CD4-positive, alpha-beta T cell (primary cell): ENCODE measurements at places on chromosomes 6 and 20. TPM values are rescaled to one million over a fixed set of nuclear protein-coding genes. Genes with fewer than 3 reads are reported as not detected.

DNA sequence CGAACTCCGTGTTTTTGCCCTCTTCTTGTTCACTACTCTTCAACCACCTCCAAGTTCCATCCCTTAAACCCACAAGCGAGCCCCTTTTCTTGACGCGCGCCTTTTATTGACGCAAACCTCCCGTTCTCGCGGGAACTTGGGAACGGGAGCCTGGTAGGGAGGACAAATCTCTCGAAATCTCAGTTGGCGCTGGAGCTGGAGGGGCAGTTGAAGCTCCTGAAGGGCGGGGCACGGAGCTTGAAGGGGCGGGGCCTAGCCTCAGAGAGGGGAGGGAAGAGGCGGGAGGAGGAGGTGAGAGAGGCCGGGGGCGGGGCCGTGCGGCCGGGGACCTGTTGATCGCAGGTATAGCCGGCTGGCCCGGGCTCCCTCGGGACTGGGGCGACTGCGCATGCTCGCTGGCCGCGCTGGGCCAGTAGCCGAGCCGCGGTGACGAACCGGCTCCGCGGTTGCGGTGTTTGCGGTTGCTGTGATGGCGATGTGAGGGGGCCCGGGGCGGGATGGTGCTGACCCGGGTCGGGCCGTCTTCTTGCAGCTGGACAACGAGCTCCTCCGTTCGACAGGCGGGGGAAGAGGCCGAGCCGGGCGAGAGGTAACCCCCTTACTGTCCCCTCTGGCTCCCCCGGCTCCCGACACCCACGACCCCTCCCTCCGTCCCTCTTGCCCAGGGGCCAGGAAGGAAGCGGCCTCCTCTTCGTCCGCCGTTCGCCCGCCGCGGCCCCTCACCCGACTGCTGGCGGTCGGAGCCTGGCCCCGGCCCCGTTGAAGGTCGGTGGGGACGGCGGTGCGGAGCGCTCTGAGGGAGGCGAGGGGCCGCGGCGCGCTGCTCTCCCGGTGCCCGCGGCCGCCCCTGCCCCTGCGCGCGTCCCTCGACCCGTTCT is at the start of gene FAM135A:
FAM135A (plus strand) TSS at position 395 of the 878 bp plus-strand sequence. CDS start 14,835 bp downstream, outside the sequence.
- DNase-seq: peak; percentile 96
- peak within 1 kb of the TSS; percentile 31 for H3K27ac ChIP-seq
- H3K36me3 ChIP-seq: no peaks in the 10 kb centered on the region
- no peaks in the 10 kb centered on the region for H3K27me3 ChIP-seq
- peak within 1 kb of the TSS; percentile 65 for H3K4me3 ChIP-seq
- peaks cover 10% of the 10 kb centered on the region for H3K4me1 ChIP-seq

- no peaks in the 10 kb centered on the region for H3K27me3 ChIP-seq
- no peaks in the 10 kb centered on the region for H3K36me3 ChIP-seq
- no peak for DNase-seq
- peaks cover 35% of the 10 kb centered on the region for H3K4me1 ChIP-seq
- no peak overlapping the region for H3K27ac ChIP-seq
- no peak overlapping the region for H3K4me3 ChIP-seq
Measured at GRCh38 chr6:16689788-16690607, 71.3 kb downstream of the ATXN1 start.

- H3K4me3 ChIP-seq: no peak overlapping the region
- H3K27me3 ChIP-seq: no peaks in the 10 kb centered on the region
- no peak overlapping the region for H3K27ac ChIP-seq
- no peaks in the 10 kb centered on the region for H3K36me3 ChIP-seq
- no peaks in the 10 kb centered on the region for H3K4me1 ChIP-seq
Measured at GRCh38 chr20:11057624-11058023, 383.8 kb upstream of the JAG1 start.

- H3K36me3 ChIP-seq: no peaks in the 10 kb centered on the region
- no peaks in the 10 kb centered on the region for H3K4me1 ChIP-seq
- DNase-seq: no peak
- no peaks in the 10 kb centered on the region for H3K27me3 ChIP-seq
- H3K27ac ChIP-seq: no peak overlapping the region
- no peak overlapping the region for H3K4me3 ChIP-seq
Measured at GRCh38 chr6:132964868-132965382, 150.6 kb downstream of the RPS12 start.

GSTA2 gene
- not detected for total RNA-seq

DNA sequence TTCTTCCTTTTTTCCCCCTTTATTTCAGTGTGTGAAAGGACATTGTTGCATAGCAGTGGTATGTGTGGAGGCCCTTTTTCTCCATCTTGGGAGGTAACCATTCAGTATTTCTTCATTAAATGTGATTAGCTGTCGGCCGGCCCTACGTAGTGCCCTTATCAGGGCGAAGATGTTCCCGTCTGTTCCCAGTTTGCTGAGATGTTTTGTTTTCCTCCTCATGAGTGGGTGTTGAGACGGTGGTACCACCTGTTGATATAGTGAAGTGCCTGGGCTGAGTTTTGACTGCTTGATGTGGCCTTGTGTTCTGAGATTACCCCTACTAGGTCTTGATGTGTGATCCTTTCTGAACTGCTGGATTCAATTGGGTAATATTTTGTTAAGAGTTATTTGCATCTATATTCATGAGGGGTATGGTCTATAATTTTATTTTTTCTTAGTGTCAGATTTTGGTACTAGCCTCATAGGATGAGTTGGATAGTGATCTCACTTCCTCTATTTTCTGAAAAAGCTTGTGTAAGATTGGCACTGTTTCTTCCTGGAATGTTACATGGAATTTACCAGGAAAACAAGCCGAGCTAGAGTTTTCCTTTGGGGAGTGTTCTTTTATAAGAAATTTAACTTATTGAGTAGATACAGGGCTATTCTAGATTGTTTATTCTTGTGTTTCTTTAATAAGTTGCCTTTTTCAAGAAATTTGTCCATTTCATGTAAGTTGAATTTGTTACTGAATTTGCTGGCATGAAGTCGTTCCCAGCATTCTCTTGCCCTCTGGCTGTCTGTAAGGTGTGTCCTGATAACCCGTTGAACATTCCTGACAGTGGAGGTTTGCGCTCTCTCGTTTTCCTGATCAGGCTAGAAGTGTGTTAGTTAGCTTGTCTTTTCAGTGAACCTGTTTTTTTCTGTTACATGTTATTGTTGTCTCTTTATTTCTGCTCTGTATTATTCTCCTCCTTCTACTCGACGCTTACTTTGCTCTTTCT is 4.3 kb downstream of the MTG2 start:
- DNase-seq: no peak
- no peaks in the 10 kb centered on the region for H3K27me3 ChIP-seq
- peaks cover 22% of the 10 kb centered on the region for H3K4me1 ChIP-seq
- H3K27ac ChIP-seq: no peak overlapping the region
- peaks cover 24% of the 10 kb centered on the region for H3K36me3 ChIP-seq
